ENCODE measurements at places on chromosomes 16 and 17. TPM values are rescaled to one million over a fixed set of nuclear protein-coding genes. Genes with fewer than 3 reads are reported as not detected.

RAB37 gene
- 7.7 TPM for total RNA-seq

ATP2C2 gene
- total RNA-seq: under 0.01 TPM

PRSS8 gene
- 4.1 TPM for total RNA-seq

KRT39 gene
- not detected for total RNA-seq

TBC1D24 gene
- total RNA-seq: 11.5 TPM

CES4A gene
- 0.65 TPM for total RNA-seq

BIRC5 gene
- total RNA-seq: 20.0 TPM

CLEC18C gene
- not detected for total RNA-seq

ACSM2A gene
- total RNA-seq: not detected

NETO2 gene
- total RNA-seq: 50.0 TPM

NOTUM gene
- 0.13 TPM for total RNA-seq

PLEKHG4 gene
- total RNA-seq: 23.2 TPM

NOXO1 gene
- not detected for total RNA-seq

CTRL gene
- 0.26 TPM for total RNA-seq

NOG gene
- total RNA-seq: 0.08 TPM

SSTR5 gene
- 0.32 TPM for total RNA-seq

MYH2 gene
- not detected for total RNA-seq
